Glutamatergic neuron (in vitro differentiated cells): ENCODE measurements at places on chromosomes 2 and 18.

DNA sequence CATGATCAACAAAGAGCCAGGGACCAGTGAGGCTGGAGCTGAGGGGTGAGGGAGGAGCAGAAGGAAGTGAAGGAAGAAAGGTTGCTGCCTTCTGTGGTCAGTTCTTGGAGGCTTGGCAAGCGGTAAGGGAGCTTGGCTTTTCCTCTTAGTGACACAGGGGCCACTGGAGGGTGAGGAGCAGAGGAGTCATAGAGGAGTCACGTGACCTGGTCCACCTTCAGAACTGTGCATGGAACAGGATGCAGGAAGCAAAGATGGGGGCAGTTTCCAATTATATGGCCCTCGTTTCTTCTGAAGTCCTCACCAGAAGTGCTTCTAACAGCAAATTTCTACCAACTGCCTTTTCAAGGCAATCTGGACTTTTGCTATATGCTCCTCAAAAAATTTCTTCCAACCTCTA, 326.9 kb upstream of the SMIM21 start:
- no peak for DNase-seq

GRCh38 chr18:50410008-50410407, 35.2 kb downstream of the SKA1 start:
- DNase-seq, result peak; percentile 53

DNA sequence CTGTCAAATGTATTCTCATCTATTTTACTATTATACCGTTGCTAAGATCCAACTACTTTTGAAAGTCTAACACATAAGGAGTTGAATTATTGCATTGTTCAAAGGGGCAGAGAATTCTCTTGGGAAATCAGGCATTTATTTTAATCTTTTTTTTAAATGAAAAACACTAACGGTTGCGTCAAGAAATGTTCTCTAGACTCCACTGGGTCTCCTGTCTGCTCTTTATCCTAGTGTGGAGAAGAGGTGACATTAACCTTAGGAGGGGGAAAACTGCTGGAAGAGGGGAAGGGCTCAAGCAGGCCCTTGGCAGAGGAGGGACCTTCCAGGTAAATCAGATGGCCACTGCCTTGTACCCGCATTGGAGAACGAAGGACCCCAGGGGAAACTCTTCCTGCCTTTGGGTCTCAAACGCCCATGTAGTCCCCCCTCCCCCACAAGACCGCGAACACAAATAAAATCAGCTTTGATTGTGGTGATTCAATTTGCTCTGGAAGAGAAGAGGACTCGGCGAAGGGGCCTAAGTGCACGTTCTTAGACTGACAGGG, 1.1 kb upstream of the APCDD1 start:
- peak; percentile 32 for DNase-seq

GRCh38 chr18:79603321-79604204, 76.0 kb upstream of the CTDP1 start:
- DNase-seq, result peak; percentile 11
